Small intestine (tissue), 16 donors: ENCODE measurements at places on chromosomes 6 and 20.
A peak's percentile ranks its signal among the peaks of the same experiment; 100 is the strongest.

GRCh38 chr6:157537556-157537955, 156.6 kb downstream of the ZDHHC14 start:
- H3K27me3 ChIP-seq, result no peaks in the 10 kb centered on the region
- peaks cover 25% of the 10 kb centered on the region for H3K4me1 ChIP-seq
- no peak overlapping the region for H3K4me3 ChIP-seq
- peak overlapping the region; percentile 57 for H3K27ac ChIP-seq

DNA sequence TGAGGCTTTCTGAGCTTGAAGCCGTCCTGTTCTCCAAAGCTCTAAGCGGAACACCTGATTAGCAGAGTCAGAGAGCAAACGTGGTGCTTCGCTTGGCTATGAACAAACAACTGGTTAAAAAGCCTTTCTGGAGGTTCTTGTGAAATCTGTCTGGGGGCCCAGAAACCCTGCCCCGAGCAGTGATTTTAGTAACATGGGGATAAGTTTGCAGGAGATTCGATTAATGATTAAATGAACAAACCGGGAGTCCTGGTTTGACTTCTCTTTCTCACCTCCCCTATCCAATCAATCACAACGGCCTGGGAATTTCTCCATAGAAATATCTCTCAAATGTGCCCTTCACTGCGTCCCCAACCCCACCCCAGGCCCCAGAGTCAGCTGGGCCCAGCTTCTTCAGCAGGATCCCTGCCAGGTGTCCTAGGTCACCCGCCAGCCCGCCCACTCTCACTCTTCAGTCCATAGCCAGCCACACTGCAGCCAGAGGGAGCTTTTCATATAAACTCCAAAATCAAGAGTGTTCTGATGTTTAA, 43.6 kb downstream of the ZDHHC14 start:
- no peaks in the 10 kb centered on the region for H3K27me3 ChIP-seq
- no peak overlapping the region for H3K4me3 ChIP-seq
- peaks cover 26% of the 10 kb centered on the region for H3K4me1 ChIP-seq
- peak; percentile 61 for DNase-seq

- no peak overlapping the region for H3K4me3 ChIP-seq
- DNase-seq, result peak; percentile 45
- H3K27ac ChIP-seq, result no peak overlapping the region
- no peaks in the 10 kb centered on the region for H3K27me3 ChIP-seq
- H3K4me1 ChIP-seq, result no peaks in the 10 kb centered on the region
- H3K36me3 ChIP-seq, result no peaks in the 10 kb centered on the region
These were observed 1066.8 kb upstream of the CITED2 start for GRCh38 chr6:140441256-140441655.

DNA sequence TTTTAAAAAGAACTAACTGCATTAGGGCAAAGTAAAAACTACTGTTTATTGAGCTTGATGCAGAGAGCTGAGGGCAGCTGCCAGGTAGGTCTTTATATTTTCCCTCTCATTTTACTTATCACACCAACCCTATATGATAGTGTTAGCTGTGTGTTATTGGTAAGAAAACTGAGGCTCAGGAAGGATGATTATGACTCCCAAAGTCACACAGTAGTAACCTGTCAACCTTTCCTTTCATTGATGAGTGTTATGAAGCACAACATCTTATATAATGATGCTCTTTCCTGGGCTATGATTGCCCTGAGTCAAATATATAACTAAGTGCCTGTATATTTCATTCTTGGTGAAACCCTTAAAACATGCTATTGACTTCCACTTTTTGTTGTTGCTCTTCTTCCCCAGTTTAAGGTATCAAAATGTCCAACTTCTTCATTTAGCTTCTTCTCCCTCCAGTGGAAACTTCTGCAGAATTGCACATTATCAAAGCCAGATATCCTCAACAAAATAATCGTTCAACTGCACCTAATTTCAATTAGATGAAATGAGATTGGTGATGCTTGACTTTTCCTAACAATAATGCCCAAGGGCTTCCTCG, 8.1 kb downstream of the GFOD1 start:
- H3K27ac ChIP-seq, result no peak overlapping the region
- no peaks in the 10 kb centered on the region for H3K27me3 ChIP-seq
- DNase-seq, result no peak
- H3K36me3 ChIP-seq, result peaks cover 2% of the 10 kb centered on the region

GRCh38 chr20:23584434-23585199, 16.3 kb upstream of the CST9L start:
- DNase-seq, result no peak
- no peaks in the 10 kb centered on the region for H3K36me3 ChIP-seq
- H3K4me3 ChIP-seq, result no peak overlapping the region
- H3K27ac ChIP-seq, result no peak overlapping the region
- H3K4me1 ChIP-seq, result peaks cover 25% of the 10 kb centered on the region
- no peaks in the 10 kb centered on the region for H3K27me3 ChIP-seq

GRCh38 chr20:57835588-57836455, 126.0 kb upstream of the PMEPA1 start:
- peaks cover 6% of the 10 kb centered on the region for H3K27me3 ChIP-seq
- no peak for DNase-seq
- H3K27ac ChIP-seq, result no peak overlapping the region
- H3K36me3 ChIP-seq, result no peaks in the 10 kb centered on the region
- H3K4me1 ChIP-seq, result no peaks in the 10 kb centered on the region

DNA sequence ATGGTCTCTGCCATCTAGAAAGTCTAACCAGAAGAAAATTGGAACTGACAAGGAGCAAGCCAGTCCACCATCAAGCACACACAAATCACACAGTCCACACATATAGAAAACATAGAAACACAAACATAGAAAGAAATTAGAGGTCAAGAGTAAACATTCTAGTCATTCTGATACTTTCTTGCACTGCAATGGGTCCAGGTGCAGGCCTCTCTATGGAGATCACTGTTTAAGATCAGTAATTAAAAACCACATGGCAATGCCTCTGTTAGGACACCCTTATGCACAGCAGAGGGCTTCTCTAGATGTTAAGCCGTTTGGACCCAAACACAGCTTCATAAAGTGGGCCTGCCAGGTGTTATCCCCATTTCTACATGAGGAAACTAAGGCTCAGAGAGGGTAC, 42.8 kb upstream of the SLC22A23 start:
- H3K4me1 ChIP-seq, result peaks cover 5% of the 10 kb centered on the region
- no peak for DNase-seq
- no peaks in the 10 kb centered on the region for H3K27me3 ChIP-seq
- H3K36me3 ChIP-seq, result no peaks in the 10 kb centered on the region
- no peak overlapping the region for H3K27ac ChIP-seq

DNA sequence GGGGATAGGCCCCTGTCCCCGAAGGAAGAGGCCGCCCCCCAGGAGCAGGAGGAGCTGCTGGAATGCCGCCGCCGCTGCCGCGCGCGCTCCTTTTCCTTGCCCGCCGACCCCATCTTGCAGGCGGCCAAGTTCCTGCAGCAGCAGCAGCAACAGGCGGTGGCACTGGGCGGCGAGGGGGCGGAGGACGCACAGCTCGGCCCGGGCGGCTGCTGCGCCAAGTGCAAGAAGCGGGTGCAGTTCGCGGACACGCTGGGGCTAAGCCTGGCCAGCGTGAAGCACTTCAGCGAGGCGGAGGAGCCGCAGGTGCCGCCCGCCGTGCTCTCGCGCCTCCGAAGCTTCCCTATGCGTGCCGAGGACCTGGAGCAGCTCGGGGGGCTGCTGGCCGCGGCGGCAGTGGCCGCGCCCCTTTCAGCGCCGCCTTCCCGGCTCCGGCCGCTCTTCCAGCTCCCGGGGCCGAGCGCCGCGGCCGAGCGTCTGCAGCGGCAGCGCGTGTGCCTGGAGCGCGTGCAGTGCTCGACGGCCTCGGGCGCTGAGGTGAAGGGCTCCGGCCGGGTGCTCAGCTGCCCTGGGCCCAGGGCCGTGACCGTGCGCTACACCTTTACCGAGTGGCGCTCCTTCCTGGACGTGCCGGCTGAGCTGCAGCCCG, 630 bp downstream of the PPP1R3G start:
- H3K4me3 ChIP-seq, result peak overlapping the region; percentile 68
- H3K4me1 ChIP-seq, result peaks cover 24% of the 10 kb centered on the region
- no peak for DNase-seq
- peaks cover 24% of the 10 kb centered on the region for H3K27me3 ChIP-seq
